ENCODE measurements at places on chromosomes 1 and 21. TPM values are rescaled to one million over a fixed set of nuclear protein-coding genes. Genes with fewer than 3 reads are reported as not detected.

GRCh38 chr1:18646786-18647410, 16.3 kb downstream of the PAX7 start:
- DNase-seq = no peak

GRCh38 chr1:152899883-152900282, 8.5 kb upstream of the IVL start:
- DNase-seq = no peak

DNA sequence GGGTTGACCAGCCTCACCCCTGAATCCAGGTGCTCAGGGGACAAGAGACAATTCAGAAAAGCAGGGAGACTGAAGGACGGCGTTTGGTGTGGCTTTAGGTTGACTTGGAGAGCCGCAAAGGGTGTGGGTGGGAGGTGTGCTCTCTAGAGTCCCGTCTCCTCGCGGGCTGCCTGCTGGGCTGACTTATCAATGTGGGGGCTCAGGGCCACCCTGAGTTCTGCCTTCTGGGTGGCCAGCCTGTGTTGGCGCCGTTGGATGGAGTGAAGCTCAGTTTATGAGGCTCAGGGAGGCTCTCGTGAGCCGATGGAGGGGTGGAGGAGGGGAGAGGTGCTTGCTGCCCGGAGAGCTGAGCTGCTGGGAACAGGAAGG, 13.0 kb downstream of the GPR137B start:
- DNase-seq = no peak

DNA sequence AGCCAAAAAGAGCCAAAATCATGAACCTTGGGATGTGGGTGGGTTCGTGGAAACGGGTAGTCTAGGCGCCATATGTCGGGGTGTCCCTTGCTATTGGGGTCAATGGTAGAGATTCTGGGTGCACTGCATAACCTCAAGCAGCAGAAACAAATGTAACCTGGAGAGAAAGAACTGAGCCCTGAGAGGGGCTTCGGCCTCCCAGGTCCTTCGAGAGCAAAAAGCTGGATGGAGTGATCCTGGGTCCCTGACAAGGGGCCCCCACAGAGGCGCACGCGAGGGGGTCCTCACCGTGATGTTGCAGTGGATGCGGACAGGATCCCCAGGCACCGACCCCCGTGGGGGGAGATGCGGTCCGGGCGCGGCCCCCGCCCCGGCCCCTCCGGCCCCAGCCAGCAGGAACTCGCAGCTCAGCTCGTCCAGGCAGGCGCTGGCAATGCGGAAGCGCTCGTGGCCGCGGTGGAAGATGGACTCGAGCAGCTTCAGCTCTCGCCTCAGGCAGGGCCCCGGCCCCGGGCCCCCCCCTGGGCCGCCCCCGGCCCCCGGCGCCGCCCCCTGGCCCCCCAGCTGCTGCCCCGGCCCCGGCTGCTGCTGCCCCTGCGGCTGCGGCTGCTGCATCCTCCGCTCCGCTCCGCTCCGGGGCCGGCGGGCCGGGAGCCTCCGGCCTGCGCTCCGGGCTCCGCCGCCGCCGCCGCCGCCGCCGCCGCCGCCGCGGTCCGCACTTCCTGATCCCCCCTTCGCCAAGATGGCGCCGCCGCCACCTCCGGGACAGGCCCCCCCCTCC, at the start of gene UBE2Q1:
UBE2Q1 (minus strand) TSS at position 724 of the 781 bp plus-strand sequence; CDS start at position 615, 109 bp downstream.
- peak; percentile 54 for DNase-seq

- DNase-seq = no peak
Measured at GRCh38 chr1:227388214-227389168, 70.2 kb upstream of the CDC42BPA start.

- no peak for DNase-seq
Measured at GRCh38 chr1:35887508-35887907, 4.5 kb downstream of the AGO1 start.

DNA sequence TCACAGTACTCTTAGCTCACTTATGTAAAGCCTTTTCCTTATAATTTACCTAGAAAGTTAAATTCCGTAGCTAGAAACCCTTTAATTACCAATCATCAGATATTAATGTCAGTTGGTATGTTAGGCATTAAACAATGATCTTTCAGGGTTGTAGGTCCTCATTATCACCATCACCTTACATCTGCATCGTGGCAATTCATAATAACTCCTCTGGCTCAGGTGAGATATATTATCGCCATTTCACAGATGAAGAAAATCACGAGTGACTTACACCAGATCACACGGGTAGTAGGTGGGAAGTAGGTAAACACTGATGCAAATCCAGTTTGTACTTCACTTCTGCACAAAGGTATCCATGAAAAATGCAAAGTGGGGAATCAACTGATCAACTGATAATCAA, 639 bp downstream of the NUP133 start:
- DNase-seq = no peak

NBPF6 gene
- total RNA-seq = not detected

CFAP107 gene
- total RNA-seq = not detected

HRNR gene
- not detected for total RNA-seq
